ENCODE measurements at places on chromosomes 11 and 22.

DNA sequence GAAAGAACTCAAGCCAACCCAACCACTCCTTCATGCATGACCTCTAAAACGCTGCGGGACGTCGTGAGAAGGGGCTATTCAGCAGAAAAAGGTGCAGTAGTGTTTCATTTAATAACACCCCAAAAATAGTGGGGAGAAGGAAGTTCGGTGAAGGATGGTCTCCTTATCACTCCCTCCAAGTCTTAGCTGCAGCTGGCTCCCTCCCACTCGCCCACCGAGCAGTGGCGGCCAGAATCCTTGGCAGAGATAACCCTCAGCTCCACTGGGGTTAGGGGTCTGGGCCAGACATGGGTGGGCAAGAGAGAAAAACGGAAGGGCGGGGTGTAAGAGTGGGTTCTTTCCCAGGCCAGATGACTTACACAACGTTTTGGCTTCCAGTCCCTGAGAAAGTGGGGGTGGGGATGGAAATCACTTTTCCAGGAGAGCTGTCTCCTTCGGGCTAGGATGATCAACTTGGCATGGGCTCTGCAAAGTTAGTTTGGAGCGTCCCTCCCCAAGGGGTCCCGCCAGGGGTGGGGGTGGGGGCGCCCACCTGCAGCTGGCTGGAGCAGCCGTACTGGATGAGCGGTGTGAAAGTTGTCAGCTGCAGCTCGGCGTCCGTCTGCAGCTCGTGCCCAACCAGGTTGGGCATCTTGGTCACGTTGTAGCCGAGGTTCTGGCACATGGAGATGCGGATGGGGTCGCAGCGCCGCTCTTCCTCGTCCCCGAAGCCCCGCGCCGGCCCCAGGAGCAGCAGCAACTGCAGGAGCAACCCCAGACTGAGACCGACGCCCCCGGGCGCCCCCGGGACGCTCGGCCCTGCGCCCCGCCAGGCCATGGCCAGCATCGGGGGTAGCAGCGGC lies 705 bp downstream of the FZD4 start:
- peak; percentile 82 for DNase-seq

GRCh38 chr11:26580929-26581328 lies 8.9 kb upstream of the MUC15 start:
- DNase-seq, result no peak

DNA sequence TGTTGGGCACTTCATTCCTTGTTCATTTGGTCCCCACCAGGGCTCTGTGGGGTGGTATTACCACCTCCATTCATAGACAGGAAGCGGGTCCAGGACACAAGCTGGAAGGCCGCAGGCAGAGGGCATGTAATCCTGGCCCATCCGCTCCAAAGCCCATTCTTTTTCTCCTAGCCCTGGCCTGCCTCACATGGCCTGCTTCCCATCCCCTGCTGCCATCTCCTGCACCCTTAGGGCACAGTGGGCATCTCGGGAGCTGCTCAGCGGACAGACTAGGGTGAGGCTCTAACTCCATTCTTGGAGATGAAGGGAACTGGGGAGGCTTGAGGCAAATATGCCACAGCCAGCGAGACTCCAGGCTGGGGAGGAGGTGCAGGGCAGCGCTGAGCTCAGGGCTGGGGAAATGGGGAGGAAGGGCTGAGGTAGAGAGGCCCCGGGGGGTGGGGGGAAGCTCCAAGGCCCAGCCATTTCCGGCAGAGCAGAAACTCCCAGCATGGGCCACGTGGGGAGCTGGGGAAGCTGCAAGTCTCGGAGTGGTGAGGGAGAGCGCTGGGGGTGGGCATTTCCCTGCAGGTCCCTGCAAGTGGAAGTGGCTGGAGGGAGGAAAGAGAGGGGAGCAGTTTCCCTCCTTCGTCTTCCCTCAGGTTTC lies 14.3 kb upstream of the BCL9L start:
- no peak for DNase-seq

GRCh38 chr11:129435499-129436245 lies 60.0 kb downstream of the BARX2 start:
- no peak for DNase-seq

- DNase-seq, result no peak
Measured at GRCh38 chr11:86702220-86702983, 30.0 kb upstream of the ME3 start.

GRCh38 chr11:43327987-43328386 lies 16.2 kb downstream of the API5 start:
- DNase-seq, result peak; percentile 59
